Retina (tissue), 1 donor: ENCODE measurements at places on chromosomes 5 and 9.

DNA sequence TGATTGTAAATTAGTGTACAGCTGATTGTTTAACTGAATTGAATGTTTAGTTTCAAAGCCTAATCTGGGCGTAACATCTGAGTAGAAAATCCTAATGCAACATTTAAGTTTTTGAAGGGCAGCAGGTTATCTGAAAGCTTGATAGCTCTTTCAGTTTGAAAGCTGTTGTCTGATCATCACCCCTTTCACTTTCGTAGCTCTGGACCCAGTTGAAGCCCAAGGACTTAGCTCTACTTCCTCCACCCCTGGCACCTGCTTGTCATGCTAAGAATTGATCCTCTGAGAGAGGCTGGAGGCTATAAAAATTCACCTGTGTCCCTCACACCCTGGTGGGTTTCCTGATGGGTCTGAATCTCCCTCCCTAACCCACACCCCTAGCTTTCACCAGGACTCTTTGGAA lies 86.0 kb downstream of the ZFAND5 start:
- no peak for DNase-seq

DNA sequence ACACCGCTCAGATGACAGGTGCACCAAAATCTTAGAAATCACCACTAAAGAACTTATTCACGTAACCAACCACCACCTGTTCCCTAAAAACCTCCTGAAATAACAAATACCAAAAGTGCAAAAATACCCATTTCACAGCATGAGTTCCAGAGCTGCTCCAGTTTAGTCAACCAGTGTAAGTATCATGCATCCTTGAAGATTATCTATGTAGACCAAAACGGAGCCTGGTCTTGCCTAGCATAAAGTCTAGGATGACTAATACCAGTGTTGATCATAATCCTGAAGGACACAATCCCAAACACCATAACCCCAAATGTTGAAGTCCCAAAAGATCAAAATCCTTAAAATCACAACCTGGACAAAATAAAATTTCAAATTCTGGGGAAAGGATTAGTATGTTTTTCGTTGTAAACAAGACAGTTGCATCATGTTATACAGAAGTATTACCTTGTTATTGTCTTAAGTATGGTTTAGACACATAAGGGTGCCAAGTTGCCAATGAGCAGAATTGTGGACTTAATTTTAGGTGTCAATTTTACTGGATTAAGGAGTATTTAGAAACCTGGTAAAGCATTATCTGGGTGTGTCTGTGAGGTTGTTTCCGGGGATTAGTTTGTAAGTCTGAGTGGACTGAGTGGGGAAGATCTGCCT lies 18.1 kb downstream of the VCP start:
- DNase-seq, result no peak

DNA sequence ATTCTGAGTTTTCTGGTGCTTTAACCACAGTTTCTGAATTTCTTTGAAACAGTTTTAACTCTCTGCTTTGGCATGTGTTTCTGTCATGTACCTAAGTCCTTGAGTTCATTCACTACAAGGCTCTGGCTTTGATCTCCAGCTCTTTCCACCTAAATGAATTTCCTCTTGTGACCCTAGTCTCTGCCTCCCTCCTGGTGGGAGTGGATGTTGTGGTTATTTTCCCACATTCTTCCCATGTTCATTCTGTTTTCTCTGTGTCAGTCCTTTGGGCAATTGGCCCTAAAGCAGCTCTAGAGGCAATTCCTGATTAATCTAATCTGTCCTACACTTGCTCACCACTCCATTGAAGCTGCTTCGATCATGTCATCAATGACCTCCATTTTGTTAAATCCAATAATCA lies 28.4 kb upstream of the DPYSL3 start:
- no peak for DNase-seq

GRCh38 chr5:171544913-171545765 lies 125.7 kb downstream of the FGF18 start:
- DNase-seq, result no peak

DNA sequence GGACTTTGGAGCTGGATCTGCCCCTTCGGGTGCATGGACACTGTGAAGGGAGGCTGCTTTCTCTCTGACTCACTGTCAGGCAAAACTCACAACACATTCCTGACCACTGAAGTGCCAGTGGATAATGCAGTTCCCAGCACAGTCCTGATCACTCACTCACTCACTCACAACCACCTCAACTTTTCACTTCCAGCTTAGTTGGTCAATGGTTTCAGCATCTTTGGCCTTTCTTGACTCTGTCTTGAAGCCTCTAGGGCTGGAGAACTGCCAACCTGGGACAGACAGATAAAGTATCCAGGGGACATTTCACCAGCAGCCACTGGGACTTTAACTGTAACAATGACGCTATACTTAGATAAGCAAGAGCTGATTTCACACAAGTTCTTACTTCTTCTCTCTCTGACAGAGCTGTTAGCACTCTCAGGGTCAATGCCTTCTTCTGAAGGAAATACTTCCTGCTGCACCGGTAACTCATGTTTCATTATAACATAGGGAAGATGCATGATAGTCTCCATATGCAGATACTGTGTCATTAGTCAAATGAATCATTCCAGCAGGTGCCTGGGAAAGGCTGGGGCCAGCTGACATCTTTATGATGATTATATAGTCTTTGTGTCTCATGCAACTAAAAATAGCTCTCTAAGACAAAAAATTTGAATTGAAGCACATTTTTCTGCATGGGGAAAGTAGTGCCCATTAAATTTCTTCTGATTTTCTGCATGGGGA lies 499.0 kb downstream of the SEMA5A start:
- DNase-seq, result no peak

DNA sequence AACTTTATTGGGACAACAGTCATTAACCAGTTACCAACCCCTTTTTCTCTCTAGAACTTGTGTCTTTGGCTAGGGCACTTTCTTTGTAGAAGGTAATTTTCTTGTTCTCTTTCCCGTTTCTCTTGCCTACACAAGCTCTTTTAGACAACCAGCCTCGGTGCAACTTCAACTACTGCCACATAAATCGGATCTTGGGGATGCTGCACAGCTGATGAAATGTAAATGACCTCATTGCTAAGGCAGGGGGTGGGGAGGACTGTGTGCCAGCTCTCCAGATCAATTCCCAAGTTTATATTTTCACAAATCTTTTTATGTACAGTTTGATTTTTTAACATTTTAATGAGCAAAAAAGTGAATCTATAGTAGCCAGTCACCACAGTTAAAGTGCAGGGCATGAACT lies 157.6 kb downstream of the DENND1A start:
- DNase-seq, result no peak
